Airway epithelial cell (primary cell): ENCODE measurements at places on chromosomes 13 and 19. TPM values are rescaled to one million over a fixed set of nuclear protein-coding genes. Genes with fewer than 3 reads are reported as not detected.

The KLF1 gene
- total RNA-seq: not detected in 2 replicates

The PLVAP gene
- total RNA-seq: not detected in 2 replicates

The OR10H1 gene
- total RNA-seq: 0.21 TPM in 1 of 2 replicates, not detected in the other

The CLDN10 gene
- 0.78 and 1.7 TPM in 2 replicates for total RNA-seq

The ABHD17A gene
- total RNA-seq: 126 and 133 TPM in 2 replicates

The GRK1 gene
- total RNA-seq: not detected in 2 replicates

The GAPDHS gene
- total RNA-seq: not detected in 2 replicates

The ADGRE3 gene
- total RNA-seq: not detected in 2 replicates

The SSC5D gene
- total RNA-seq: 0.09 TPM in 1 of 2 replicates, not detected in the other

The KLK11 gene
- 42.9 and 68.4 TPM in 2 replicates for total RNA-seq

The UBE2L5 gene
- not detected in 2 replicates for total RNA-seq

The PCID2 gene
- 35.1 and 38.9 TPM in 2 replicates for total RNA-seq

The ADGRL1 gene
- 10.1 and 16.3 TPM in 2 replicates for total RNA-seq

The ZNF43 gene
- 2.4 and 3.8 TPM in 2 replicates for total RNA-seq

The RPL18 gene
- total RNA-seq: 2,904 and 4,070 TPM in 2 replicates

The ZNF625 gene
- total RNA-seq: 3.0 and 6.2 TPM in 2 replicates

The NCAN gene
- not detected in 2 replicates for total RNA-seq

The PSG5 gene
- total RNA-seq: 0.35 TPM in 1 of 2 replicates, not detected in the other

The TTC9B gene
- not detected in 2 replicates for total RNA-seq

The ZIC2 gene
- total RNA-seq: not detected in 2 replicates

The WDR88 gene
- not detected in 2 replicates for total RNA-seq

The APOC4 gene
- total RNA-seq: not detected in 2 replicates

The CCNA1 gene
- 10.0 and 11.1 TPM in 2 replicates for total RNA-seq

The CBARP gene
- 6.6 and 8.5 TPM in 2 replicates for total RNA-seq

The ZNF28 gene
- total RNA-seq: 10.2 and 13.0 TPM in 2 replicates

The CYP2A6 gene
- not detected in 2 replicates for total RNA-seq

The OR4F17 gene
- not detected in 2 replicates for total RNA-seq

The C5AR2 gene
- not detected in 2 replicates for total RNA-seq

The TYROBP gene
- not detected in 2 replicates for total RNA-seq

The F10 gene
- total RNA-seq: 0.21 TPM in 1 of 2 replicates, not detected in the other

The ICAM5 gene
- 3.6 and 4.9 TPM in 2 replicates for total RNA-seq

The CD33 gene
- total RNA-seq: not detected in 2 replicates

The MCEMP1 gene
- total RNA-seq: not detected in 2 replicates

The MTUS2 gene
- total RNA-seq: under 0.01 TPM in 1 of 2 replicates, not detected in the other
